CD8-positive, alpha-beta T cell (primary cell): ENCODE measurements at places on chromosomes 5 and 9. TPM values are rescaled to one million over a fixed set of nuclear protein-coding genes. Genes with fewer than 3 reads are reported as not detected.

- peak; percentile 7 for DNase-seq
Measured at GRCh38 chr9:1013021-1013420, 36.6 kb downstream of the DMRT3 start.

GRCh38 chr9:38347271-38347671 is 45.2 kb upstream of the ALDH1B1 start:
- no peak for DNase-seq

DAB2 gene
- not detected for total RNA-seq

DOK3 gene
- total RNA-seq: 1.2 TPM

DNA sequence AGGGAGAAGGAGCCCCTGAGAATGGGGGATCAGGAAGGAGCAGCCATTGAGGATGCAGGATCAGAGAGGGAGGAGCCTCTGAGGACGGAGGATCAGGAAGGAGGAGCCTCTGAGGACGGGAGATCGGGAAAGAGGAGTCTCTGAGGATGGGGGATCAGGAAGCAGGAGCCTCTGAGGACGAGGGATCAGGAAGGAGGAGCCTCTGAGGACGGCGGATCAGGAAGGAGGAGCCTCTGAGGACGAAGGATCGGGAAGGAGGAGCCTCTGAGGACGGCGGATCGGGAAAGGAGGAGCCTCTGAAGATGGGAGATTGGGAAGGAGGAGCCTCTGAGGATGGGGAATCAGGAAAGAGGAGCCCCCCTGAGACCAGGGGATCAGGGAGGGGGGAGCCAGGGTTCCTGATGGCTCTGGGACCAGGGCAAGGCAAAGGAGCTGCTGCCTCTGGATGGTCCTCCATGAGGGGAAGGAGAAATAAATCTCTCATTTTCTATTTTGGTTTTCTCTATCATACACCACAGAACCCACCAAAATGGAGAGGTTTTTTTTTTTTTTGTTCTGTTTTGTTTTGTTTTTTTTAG is 22.6 kb upstream of the SARDH start:
- no peak for DNase-seq

TNC gene
- not detected for total RNA-seq
